ENCODE measurements at places on chromosomes 4 and X.

DNA sequence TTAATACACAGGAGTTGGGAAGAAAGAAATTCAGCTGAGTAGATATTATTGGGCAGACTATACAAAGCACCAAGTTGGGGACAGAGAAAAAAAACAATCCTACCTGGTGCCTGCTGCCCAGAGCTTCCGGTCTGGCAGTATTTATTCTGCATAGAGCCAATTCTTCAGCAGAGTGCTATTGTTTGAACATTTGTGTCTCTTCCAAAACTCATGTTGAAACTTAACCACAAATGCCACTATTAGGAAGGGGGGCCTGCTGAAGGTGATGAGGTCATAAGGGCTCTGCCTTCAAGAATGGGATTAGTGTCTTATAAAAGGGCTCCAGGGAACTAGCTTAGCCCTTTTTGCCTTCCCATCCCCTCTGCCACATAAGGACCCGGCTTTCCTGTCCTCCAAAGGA, 136.2 kb downstream of the EVC2 start:
- DNase-seq = no peak

- DNase-seq = no peak
These were observed 4.4 kb upstream of the CHM start for GRCh38 chrX:86051741-86052140.

- DNase-seq = no peak
These were observed 18.2 kb upstream of the DDIT4L start for GRCh38 chr4:100208459-100208858.

- DNase-seq = no peak
These were observed 2361.6 kb upstream of the AGA start for GRCh38 chr4:179803857-179804256.

GRCh38 chrX:20311505-20311904, 44.8 kb upstream of the RPS6KA3 start:
- DNase-seq = no peak

DNA sequence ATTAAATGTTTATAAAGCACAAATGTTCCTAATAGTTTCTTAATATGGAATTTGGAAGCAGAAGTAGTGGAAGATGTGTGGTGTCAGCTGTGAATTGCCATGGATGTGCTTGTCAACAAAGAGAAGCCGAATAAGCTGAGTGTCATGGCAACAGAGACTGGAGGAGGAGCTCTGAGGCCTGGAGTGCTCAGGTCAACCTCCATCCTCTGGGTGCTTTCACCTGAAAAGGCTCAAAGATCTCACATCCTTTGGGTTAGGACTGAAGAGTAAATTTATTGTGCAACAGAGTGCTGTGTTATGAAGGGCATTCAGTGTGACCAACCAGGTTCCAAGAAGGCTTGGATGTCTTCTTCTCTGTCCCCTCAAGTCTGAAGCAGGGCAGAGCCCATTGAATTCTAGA, 18.7 kb downstream of the SGMS2 start:
- DNase-seq = no peak

DNA sequence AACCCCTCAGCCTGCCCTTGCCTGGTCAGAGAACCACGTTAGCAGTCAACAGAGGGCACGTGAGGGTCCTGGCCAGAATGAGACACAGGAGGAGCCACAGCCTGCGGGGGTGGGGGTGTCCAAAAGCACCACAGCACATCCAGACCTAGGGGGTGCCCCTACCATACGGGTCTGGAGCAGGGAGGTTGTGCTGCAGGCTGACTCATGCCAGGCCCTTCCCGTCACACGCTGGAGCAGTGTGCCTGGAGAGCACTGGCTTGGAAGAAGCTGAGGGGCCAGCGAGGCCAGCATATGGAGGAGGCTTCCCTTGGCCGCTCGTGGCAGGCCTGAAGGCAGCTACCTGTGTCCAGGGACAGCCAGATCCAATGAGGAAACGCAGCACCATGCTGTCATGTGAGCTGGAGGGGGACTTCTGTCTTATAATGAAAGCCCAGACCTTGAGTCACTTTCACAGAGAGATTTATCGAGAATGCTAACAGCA, 1.5 kb upstream of the IRAK1 start:
- DNase-seq = peak; percentile 35

DNA sequence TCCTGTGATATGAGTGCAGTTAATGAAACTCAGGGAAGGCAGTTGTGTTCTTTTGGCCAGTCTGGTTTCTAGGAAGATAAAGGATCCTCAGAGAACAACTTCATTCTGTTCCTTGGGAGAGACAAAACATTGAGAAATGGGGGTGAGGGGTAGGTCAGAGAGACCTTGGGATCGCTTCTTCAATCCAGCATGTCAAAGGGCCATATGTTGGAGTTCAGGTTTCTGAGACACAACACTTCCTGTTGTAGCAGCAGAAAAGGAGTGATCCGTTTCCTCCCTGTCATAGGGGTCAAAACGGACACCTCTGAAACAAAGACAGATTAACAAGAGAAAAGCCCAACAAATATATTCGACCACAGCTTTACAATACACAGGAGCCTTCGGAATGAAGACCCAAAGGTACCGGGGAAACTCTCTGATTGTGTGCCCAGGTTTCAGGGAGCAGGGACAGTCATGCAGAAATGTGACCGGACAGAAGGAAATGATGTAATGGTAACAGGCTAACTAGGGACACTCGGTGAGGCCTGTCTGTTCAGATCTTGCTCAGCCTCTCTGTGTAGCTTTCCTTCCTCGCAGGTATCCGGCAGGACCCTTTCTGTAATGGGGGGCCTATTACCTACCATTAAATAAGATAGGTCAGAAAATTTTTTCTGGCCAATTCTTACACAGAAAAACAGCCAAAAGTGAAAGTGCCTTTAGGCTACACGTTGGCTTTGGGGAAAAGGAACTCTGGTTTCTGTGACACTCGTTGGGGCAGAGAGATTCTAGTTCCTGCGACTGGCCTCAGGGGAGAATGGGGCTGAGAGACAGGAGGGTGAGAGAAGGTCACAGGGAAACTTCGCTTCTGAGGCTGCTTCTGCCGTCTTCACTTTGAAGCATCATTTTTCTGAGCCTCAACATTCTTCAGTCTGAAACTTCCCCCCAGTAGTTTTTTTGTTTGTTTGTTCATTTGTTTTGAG, 103.3 kb upstream of the TLR3 start:
- DNase-seq = peak; percentile 68

- no peak for DNase-seq
These were observed 93.0 kb upstream of the PRKG2 start for GRCh38 chr4:81307991-81308390.

GRCh38 chr4:37130465-37130864, 114.1 kb upstream of the NWD2 start:
- DNase-seq = no peak

DNA sequence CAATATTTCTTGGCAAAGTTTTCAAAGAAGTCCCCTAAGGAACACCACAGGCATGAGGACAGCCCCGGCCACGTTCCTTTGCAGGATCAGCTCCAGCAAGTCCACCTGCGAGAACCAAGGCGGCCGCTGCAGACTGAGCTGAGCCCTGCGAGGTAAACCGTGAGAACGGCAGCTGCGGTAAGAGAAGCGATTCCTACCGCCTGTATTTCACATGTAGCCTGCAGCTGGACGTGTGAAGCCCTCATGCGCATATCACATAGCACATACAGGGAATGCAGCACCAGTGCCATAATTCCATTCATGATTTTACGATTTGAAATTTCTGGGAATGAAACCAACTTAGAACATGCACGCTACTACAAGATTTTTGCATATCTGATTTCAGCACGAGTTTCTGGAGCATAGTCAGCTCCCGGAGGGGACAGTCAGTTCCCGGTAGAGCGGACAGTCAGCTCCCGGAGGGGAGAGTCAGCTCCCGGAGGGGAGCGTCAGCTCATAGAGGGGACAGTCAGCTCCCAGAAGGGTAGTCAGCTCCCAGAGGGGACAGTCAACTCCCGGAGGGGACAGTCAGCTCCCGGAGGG, 41.7 kb downstream of the FGFRL1 start:
- no peak for DNase-seq

- DNase-seq = no peak
These were observed 270.1 kb downstream of the TMA16 start for GRCh38 chr4:163764569-163764968.

DNA sequence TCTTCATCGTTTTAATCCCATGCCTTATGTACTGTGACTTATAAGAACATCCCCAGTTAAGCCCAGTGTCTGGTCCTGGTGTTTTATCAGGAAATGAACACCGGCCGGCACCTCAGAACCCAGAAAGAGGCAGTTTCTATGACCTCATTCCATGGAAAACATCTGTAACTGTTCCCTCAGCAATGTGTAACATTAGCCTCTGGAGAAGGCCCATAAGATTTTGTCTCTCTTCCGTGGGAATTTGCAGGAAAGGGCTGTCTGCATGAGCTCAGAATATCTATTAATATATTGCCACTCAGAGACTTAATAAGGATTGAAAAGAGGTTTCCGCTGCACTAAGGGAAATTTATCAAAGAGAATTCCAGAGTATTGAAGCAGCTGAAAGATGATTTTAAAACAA, 3.1 kb upstream of the TCEANC start:
- no peak for DNase-seq

GRCh38 chr4:149719357-149719756, 96.3 kb downstream of the IQCM start:
- no peak for DNase-seq

DNA sequence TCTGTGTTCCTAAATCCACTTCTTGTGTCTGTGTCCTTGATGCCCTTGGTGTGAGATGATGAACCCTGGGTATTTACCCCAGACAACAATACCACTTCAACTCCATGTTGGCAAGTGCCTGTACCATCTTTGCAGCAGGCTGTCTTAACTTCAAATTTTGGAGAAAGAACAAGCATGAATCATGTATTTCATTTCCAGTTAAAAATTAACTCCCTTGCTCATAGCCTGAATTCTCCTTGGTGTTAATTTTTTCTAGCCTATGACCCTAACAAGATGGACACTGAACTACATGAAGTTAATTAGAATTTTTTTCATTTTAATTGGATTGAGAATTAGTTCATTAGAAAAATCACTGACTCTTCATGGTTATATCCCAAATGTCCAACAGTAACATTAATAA, 267.8 kb upstream of the INTU start:
- DNase-seq = no peak

DNA sequence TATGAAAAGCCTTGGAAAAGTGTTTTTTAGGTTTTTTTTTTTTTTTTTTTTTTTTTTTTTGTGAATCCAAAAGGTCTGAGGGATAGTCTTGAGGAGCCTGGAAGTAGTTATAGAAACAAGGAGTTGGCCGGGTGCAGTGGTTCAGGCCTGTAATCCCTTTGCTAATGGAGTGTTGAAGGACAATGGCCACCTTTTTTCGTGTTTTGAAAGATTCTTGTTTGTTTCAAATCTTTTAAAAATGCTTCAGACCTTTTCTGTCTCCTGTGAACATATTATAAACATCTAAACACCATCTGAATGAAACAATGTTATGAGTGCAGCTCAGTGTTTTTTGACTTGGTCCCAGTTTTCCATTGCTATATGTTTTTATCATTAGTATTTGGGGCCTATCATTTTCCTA, 177.8 kb downstream of the SOWAHB start:
- no peak for DNase-seq

DNA sequence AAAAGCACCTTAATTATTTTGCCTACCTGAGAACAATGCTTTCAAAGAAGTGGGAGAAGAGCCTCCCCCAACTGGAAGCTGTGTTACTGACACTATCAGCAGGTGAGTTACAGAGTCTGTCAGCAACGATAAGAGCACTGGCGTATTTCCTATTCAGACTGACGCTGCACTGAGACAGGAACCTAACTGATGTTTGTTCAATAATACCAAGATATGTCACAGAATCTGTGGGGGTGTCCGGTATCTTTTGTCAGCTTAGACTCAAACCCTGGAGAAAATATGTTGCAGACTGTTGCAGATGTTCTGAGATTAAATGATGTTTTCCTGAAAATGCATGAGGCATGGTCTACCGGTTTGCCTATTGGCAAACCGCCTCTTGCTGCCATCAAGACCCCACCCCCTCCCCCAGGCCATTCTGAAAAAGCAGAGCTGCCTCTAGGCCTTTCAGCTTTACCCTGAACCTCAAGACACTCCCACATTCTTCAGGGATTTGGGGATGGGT, 115.2 kb upstream of the KIT start:
- DNase-seq = no peak

DNA sequence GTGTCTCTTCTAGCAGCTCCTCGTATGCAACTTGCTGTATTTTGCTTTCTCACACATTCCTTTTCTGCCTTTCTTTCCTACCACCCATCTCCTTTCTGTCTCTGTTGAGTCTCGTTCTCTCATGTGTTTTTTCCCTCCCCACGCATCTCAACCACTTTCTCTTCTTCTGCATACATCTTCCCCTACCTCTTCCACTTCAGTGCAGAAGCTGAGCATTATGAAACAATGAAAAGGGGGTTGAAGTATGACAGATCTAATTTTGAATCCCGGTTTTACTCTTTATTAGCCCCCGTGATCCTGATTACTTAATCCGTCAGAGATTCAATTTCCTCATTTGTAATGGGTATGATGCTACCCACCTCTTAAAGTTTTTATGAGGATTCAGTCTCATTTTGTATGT, 7.3 kb downstream of the FAM241A start:
- DNase-seq = no peak

- DNase-seq = no peak
These were observed 42.1 kb upstream of the CENPU start for GRCh38 chr4:184775854-184776555.

- DNase-seq = no peak
These were observed 8.5 kb upstream of the NUDT6 start for GRCh38 chr4:122930862-122931261.

DNA sequence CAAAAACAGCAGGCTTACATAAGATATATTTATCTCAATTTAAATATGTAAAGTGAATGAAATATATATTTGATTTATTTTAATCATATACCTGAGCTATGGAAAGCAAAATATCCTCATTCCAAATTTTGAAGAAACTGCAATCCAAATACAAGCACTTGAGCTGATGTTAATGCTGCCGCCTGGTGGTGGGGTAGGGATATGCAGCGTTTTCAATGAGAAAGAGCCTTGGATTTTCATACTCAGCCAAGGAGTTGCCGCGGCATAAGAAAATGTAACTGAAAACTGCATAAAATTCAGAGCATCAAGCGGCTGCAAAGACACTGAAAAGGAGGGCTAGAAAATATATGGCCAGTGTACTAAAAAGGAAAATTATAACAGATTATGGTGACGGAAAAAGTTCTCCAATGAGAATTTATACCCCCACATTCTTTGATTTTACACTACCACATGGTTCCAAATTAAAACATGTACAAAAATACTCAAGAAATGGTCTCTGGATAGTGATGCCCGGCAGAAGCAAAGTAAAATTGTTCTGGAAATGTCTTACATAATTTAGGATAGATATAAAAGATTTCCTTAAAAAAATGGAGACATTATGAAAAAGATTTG, 660.3 kb upstream of the PITX2 start:
- peak; percentile 71 for DNase-seq

All from GM12865 (cell line).